ENCODE measurements at places on chromosomes 4 and X. TPM values are rescaled to one million over a fixed set of nuclear protein-coding genes. Genes with fewer than 3 reads are reported as not detected.

Gene TMPRSS11F
- 12.4 TPM for total RNA-seq

Gene CENPVL2
- not detected for total RNA-seq

Gene FAM236A
- not detected for total RNA-seq

Gene CENPVL1
- total RNA-seq: not detected

Gene EDA2R
- 0.72 TPM for total RNA-seq

Gene TKTL1
- total RNA-seq: not detected

DNA sequence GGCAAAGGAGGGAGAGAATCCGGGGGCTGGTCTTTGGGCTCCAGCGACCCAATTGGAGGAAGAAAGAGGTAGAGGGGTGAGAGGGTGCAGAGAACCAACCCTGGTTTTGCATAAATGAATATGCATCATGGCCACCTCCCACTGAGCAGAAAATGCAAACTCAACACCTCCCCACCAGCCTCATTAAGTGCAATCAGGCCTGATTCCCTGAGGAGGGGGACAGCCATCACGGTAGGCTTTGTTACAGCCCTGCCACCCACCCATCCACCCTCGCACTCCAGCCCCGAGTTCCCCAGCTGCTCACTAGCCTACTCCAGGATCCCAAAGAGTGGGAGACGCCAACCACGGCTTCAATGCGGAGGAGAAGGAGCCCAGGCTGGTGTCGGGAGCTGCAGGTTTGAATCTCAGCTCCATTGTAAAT lies 48.3 kb upstream of the MAN2B2 start:
- ATAC-seq: no peak

DNA sequence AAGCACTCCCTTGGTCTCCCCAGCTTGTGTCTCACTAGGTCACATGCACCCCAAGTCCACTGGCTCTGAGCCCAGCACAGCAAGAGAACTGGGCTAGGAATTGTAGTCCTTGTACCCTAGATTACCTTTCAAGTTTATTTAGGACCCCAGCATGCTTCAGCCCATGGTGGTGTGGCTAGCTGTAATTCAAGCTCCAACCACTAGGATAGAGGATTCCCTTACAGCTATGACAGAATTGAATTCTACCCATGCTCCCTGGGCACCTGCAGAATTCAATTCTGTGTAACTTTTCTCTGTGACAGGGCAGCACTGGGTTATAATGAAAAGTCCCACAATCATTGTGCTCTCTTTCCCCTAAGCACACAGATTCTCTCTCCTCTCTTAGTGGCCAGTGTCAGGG lies 253.8 kb upstream of the DMD start:
- ATAC-seq: no peak

- ATAC-seq: no peak
These were observed 549.2 kb upstream of the AMOT start for GRCh38 chrX:113389846-113390245.

DNA sequence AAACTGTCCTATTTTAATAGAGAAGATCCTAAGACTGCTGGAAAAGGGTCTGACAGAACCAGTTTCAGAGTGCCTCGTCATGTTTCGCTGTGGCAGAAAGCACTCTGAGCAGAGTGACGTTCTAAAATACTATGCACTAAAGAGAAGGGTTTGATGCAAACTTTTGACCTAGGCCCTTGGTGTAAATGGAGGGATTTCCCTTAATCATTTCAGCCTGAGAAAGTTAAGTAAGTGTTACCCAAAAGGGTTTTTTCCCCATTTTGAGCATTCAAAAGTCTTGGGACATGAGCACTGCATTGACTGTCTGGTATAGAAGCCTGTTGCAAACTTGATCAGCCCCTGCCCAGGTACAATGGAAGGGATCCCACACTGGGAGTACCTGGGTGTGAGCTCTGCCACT lies 157.5 kb upstream of the ATOH1 start:
- ATAC-seq: no peak

DNA sequence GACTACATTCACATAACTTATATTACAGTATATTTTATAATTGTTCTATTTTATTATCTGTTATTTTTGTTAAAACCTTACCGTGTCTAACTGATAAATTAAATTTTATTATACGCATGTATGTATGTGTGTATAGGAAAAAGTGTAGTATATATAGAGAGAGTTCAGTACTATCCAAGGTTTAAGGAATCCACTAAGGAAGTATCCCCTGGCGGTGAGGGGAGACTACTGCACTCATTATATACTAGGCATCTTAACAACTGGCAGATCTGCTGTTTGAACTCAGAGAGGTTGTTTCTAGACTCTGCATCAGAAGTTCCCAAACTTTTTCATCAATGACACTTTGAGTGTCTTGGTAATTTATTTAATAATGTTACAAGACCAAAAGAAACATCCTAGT lies 70.9 kb downstream of the NDST4 start:
- ATAC-seq: no peak

DNA sequence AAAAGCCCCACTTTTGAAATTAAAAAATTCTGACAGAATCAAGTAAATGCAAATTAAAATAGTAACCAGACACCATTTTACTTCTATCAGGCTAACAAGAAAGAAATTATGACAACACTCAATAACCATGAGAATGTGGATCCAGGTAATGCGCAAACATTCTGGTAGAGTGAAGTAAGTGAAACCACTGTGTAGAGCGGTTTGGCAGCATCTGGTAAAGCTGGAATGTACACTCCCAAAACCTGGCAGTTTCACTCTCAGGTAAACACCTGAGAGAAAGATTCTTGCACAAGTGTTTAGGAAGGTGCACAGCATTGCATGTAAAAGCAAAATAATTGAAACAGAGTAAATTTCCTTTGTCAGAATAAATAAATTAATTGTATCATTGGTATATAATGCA lies 81.8 kb downstream of the TRIML1 start:
- peak; percentile 69 for ATAC-seq

DNA sequence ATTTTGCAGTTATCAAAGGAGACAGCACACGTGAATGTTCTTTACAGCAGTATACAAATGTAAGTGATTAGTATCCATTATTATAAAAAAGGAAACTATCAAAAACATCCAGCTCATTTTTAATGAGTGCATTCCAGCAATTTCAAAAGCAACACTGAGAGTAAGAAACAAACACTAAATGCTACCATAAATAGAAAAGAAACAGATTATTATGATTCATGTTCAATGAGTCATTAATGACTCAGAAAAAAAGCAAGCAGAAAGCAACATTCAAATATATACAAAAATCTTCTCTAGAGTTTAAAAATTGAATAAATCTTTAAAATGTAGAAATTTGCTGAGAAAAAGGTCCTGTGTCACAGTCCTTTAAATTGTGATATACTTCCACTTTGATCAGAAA lies 346.5 kb upstream of the FMR1 start:
- ATAC-seq: no peak

- no peak for ATAC-seq
These were observed 9.8 kb downstream of the GUCY1A1 start for GRCh38 chr4:155676430-155676825.

DNA sequence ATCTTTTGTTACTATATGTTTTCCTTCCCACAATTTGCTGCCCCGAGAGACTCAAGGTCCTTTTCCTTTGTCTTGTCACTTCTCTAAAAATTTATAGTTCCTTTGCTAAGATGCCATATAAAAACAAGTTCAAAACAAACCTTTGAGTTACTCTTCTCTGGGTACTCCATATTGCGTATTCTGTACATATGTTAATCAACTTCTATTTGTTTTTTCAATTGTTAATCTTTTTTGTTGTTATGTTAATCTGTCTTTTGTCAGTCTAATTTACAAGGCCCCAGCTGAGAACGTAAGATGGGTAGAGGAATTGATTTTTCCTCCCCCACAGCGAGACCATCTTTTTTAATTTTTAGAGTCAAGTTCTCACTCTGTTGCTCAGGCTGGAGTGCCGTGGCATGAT lies 7.2 kb upstream of the PPEF2 start:
- ATAC-seq: no peak

DNA sequence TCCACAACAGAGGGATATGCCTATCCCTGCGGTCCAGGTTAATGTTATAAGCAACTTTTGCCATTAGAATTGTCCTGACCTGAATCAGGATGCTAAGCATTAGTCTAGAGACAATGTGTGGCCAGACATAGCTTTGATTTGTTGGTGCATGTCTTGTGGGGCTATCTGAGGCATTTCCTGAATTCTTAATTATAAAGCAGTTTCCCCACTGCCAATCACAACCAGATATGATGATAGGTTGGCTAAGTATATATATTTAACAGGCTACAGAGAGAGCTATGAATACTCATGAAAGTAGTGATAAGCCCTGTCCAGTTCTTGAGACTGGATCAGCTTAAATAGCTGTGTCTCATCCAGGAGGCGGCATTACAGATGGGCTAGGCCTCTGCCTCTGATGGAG lies 37.8 kb upstream of the ZNF81 start:
- ATAC-seq: no peak

- ATAC-seq: no peak
These were observed 176.9 kb downstream of the SLIT2 start for GRCh38 chr4:20428436-20429160.

DNA sequence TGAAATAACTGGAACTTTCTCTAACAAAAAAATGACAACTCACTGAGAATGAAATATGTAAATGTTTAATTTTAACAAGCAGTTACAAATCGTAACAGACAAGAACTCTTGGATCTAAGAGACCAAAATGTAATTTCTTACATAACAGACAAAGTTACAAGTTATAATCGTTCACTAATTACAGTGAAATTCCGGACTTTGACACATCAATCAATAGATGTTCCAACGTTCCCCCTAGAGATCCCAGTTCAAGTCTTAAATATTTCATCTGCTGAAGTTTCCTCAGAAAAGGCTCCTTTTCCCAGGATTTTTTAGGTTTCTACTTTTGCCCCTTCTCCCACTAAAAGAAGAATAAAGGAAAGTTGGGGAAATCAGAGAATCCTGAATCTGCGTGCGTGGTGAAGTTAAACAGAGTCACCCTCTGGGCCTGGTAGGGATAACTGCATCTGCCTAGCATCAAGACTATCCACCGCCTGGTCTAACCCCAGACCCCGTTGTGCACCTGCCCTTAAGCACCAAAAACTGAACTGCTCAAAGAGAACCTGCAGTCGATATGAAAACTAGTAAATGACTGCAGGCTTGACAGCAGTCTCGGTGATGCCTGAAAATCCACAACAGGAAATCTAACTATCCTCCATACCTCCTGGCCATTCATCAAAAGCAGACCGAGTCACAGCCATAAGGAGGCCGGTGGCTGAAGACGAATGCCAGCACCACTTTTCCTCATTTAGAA lies 2.3 kb downstream of the IRF2 start:
- ATAC-seq: no peak

GRCh38 chr4:1209821-1210220 lies 37.4 kb upstream of the SPON2 start:
- ATAC-seq: no peak

DNA sequence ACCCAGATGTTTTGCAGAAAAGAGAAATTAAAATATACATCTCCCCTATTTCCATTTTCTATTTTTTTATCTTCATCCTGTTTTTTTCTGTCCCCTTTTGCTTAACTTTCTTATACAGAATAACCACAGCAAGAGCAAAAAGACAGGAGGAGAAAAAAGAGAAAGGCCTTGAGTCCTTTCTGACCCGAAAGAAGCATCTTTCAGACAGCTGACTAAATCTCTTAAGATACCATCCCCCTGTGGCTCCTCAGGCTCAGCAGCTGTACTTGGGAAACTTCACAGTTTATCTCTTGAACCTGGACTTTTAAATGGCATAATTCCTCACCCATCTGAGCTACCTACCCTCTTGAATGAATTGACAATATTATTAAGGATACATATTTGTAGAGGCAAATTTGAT lies 100.2 kb downstream of the FIP1L1 start:
- ATAC-seq: no peak

GRCh38 chr4:12221031-12221430 lies 792.3 kb upstream of the HS3ST1 start:
- no peak for ATAC-seq

GRCh38 chr4:8321220-8321619 lies 51.7 kb downstream of the HTRA3 start:
- no peak for ATAC-seq

DNA sequence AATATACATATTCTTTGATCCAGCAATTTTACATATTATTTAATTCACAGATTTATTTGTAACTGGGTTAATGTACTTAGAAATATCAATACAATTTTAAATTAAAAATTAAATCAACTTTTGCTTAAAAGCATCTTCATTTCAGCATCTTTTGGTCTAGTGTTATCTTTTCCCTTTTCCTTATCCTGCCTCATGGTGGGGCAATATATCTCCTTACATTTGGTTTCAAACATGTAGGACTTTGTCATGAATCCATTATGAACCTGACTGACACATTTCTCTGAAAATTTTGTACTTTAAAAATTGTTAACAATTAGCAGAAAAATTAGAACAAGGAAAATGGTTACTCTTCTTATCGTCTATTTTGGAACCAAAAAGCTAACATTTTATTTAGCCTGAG lies 42.8 kb upstream of the ANK2 start:
- ATAC-seq: no peak

All from esophagus mucosa (tissue), 1 donor.